ENCODE measurements at places on chromosomes 2 and 18.

DNA sequence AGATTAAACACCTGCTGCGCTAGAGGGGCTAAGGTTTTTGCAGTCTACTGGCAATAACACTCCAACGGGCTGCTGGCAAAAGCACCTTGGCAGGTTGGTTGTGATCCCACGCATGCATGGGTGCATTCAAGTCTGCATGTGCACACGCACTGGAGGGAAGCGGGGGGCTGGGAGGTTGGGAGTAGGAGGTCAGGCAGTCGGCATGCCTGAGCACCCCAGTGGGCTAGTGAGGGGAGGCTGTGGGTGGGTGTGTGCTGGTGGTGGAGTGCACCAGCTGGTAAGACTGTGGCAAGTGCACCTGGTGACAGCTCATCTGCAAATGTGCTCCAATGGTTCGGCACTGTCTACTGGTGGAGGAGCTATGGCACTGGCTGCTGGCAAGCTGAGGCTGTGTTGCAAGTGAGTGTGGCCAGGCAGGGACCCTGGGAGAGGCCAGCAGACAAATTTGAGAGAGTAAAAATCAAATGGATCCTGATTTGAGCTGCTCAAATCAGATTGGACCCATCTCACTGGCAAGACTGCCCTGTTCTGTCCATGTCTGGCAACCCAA is 460.6 kb upstream of the DSEL start:
- no peak for DNase-seq

DNA sequence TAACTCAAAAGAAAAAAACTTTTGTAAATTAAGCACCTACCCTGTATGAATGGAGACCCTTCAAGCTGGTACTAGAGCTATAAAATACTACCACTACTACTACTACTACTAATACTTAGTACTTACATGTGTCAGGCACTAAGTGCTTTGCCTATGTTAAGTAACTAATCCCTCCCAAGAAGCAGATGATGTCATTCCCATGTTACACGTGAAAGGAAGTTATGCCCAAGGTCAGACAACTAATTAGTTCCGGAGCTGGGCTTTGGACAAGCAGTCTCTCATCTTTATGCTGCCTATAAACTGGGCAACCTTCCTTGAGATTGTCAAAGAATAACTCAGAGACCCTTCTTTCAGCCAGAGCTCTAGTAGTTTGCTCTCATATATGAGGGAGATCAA is 13.9 kb upstream of the ATP6V1B1 start:
- no peak for DNase-seq

- no peak for DNase-seq
Measured at GRCh38 chr2:107278672-107279071, 392.7 kb upstream of the ST6GAL2 start.

GRCh38 chr2:97900806-97901205 is 94.9 kb downstream of the TMEM131 start:
- no peak for DNase-seq

- DNase-seq, result peak; percentile 33
Measured at GRCh38 chr2:110678457-110679336, 834 bp upstream of the BUB1 start.

DNA sequence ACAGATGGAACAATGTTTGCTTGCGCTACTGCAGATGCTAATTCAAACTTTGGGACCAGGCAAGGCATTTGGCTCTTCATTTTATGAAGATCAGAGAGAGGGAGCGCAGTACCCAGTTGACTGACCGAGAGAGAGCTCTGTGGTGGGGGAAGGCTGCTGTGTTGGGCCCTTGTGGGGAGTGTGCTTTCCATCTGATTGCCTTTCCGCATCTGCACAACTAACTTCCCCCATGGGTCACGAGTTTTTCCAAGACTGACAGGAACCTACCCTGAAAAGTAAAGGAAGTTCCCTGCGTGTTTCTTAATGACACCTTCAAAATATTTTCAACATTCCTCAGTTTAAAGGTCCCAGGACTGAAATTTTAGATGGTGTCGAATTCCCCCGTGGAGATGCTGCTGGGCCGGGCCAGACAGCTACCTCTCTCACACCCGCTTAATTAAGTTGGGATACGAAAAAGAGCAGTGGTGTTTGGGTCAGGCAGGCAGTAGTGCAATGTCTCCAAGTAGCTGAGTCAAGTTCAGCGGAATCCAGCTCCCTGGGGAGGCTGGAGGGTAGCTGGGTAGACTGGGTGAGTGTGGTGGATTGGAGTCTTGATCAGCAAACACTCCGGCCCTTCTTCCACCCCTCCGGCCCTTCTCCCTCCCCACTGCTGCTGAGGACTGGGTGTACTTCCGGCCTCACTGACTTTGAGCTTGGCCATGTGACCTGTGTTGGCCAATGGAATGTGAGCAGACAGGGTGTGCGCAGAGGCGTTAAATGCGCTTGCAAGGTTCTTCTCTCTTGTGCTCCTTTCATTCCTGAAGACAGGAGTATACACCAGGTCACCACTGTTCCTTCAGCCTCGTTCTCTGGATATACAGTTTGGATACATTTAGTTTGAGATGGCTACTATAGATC is 2.3 kb upstream of the ARHGAP25 start:
- peak; percentile 58 for DNase-seq

GRCh38 chr2:177225965-177226360 is 13.4 kb downstream of the HNRNPA3 start:
- DNase-seq, result no peak

DNA sequence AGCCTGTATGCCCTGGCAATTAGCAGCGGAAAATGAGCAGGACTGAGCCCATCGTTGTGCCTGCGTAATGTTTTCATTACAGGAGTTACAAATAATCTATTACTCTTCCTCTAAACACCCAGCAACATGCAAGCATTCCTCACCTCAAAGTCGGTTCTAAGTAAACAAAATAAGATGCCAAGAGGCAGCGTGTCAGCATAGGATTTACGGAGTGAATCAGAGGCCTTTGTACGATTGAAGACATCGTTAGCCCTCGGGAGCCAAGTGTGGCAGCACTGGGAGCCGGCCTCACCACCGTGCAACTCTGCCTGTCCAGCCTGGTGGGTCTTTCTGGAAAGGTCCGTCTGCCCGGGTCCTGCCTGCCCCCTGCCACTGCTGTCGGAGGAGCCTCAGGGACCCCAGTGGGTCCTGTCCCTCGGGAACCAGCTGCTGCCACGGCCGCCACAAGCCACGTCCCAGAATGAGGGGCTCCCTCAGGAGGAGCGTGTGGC is 80.1 kb upstream of the CTDP1 start:
- no peak for DNase-seq

GRCh38 chr2:47893771-47894170 is 12.5 kb downstream of the FBXO11 start:
- no peak for DNase-seq

DNA sequence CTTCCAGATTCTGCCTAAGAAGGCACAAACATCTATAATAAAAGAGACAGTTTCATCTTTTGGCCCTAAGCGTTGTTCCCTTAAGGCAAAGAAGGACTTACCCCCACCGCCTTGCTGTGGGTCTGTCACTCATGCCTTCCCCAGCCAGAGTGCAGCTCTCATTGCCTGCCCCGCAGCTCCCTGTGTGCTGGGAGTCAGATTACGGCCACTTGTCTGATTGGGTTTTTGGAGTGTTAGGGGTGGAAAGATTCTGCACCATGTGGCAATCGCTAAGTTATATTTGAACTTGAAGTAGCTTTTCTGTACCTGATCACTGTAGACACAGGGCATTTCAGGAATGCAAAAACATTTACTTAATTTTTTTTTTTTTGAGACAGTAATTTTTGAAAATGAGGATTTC is at the start of gene AQP4:
Gene AQP4, minus strand, starts transcription at position 151 of the 400 bp plus-strand sequence. Its CDS starts 18 bp downstream, at position 133.
- no peak for DNase-seq

GRCh38 chr18:48355276-48356115 is 53.7 kb downstream of the ZBTB7C start:
- DNase-seq, result no peak

GRCh38 chr2:85756822-85757435 is 3.1 kb downstream of the ATOH8 start:
- DNase-seq, result no peak

- no peak for DNase-seq
Measured at GRCh38 chr2:79941179-79941578, 363.4 kb downstream of the LRRTM1 start.

DNA sequence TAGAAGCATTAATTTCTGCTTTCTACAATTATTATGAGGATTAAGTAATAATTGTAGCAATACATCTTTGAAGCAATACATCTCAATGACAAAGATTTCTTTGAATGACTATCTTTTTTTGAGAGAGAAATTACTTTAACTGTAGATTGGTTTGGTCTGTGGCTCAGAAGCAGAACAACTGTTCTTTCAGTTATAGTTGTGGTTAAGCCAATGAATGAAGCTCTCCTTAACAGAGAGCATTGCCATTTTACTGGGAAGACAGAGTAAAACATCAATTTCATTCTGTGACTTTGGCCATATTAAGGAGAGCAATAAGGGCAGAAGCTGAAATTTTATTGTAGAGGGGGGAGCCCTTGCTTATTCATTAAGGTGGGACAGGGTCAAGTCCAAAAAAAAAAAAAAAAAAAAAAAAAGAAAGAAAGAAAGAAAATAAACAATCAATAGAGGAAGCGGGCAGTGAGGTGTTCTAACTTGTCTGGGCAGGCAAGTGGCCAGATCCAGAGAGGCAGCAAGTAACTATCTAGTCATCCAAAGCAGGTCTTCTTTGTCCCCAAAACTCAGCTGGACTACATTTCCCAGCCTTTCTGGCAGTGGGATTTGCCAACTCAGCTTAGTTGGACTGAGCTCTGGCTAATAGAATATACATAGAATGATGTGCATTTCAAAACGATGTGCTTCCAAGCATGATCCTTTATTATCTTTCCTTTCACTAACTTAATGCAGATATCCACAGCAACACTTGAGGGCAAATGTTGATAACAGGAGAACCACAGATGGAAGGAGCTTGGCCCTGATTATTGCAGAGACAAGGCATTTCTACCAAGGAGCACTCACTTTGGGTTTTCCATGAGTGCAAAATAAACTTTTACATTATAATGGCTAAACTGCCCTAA is 462.7 kb upstream of the CDH20 start:
- no peak for DNase-seq

GRCh38 chr2:217489145-217489960 is 513.4 kb downstream of the TNS1 start:
- no peak for DNase-seq

GRCh38 chr2:222707102-222707688 is 35.7 kb downstream of the MOGAT1 start:
- DNase-seq, result no peak

- no peak for DNase-seq
Measured at GRCh38 chr2:158741625-158742024, 53.5 kb upstream of the DAPL1 start.

GRCh38 chr2:237291138-237291792 is 122.7 kb downstream of the COL6A3 start:
- DNase-seq, result peak; percentile 82

GRCh38 chr2:219274361-219274921 is 4.7 kb upstream of the DNAJB2 start:
- DNase-seq, result no peak

DNA sequence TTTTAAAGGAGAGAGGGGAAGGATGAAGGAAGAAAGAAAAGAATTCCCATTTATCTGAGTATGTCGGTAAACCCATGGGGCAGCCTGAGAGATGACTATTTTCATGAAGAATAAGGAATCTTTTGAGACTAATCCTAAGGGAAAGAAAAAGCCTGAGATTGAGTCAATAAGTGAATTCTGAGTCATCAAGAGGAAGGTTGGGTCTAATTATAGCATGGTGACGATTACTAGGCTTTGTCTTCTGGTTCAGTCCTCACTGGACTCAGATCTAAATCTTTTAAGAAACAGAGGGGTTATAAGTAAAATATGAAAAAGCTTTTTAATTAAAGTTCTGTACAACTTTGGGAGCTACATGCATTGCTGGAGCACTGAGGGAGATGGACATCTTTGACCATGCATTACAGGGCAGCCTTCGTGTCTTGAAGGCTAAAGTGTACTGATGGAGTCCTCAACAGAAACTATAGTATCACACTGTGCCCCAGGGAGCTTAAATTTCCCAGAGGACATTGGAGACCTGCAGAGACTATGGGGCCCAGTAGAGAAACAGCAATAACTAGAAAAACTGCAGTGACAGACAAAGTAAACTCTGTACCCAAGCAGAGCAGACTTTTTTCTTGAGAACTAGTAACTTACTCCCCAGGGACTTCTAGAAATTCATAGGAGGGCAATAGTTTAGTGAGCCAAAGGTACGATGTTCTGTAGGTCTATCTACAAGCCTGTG is 260.9 kb downstream of the RAD51AP2 start:
- no peak for DNase-seq

DNA sequence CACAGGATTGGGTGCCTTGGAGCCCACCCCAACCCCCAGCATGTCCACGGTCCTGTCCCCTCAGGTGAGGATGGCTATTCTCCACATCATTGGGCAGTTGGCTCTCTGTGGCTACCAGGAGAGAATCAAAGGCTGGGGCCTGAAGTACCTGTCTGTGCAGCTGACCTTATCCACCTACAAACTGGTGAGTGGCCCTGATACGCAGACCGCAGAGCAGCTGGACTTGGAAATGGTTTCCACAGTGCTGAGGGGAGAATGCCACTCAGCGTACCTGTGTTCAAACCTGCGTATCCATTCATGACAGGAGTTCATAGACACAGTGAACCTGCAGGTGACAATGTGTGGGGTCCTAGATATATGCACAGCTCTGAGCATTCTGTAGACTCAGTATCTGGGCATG is 21.6 kb downstream of the MROH2A start:
- no peak for DNase-seq

DNA sequence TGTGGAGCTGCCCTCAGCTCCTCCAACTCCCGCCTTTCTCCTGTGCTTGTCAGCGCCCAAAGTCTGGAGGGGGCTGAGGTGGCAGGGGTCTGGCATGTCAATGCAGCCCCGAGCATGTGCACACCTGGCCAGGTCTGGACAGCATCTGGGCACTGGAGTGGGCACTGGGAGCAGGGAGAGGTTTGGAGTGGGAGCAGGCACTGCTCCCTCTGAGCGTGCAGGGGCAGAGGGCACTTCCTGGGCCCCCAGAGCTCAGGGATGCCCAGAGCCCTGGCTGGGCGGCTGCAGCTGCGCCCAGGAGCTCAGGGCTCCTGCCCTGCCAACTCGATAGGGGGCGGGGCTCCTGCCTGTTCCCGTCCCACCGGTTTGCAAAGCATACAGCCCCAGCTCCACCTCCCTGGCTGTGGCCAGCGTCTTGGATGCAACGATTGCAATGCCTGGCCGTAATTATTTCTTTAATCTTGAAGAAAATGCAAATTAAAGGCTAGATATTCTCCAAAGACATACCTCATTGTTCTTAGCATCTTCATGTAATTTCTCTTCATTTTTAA is 57.4 kb upstream of the LDAH start:
- DNase-seq, result no peak

DNA sequence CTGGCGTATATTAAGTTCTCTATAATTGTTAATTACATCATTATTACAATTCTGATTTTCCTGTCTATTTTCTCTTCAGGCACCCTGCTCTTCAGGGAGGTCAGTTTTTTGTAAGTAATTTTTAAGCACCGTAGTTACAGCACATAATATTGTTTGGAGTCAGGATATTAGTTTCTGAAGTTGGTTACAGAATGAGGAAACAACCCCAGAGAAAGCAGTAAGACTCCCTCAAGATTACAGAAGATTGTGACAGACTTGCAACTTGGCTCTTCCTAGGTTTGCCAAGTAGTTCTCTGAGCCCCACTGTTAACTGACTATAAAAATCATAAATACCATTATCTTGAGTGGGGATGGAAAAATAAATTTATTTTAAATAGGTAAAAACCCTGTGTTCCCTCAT is 921 bp downstream of the RPE start:
- DNase-seq, result peak; percentile 39

All from CD14-positive monocyte (primary cell).